ENCODE measurements at places on chromosomes 11 and 22.

- DNase-seq = no peak
Observed at GRCh38 chr11:96157517-96157873, 185.5 kb downstream of the MAML2 start.

GRCh38 chr11:12070446-12071267 is 39.7 kb upstream of the MICAL2 start:
- DNase-seq = no peak

DNA sequence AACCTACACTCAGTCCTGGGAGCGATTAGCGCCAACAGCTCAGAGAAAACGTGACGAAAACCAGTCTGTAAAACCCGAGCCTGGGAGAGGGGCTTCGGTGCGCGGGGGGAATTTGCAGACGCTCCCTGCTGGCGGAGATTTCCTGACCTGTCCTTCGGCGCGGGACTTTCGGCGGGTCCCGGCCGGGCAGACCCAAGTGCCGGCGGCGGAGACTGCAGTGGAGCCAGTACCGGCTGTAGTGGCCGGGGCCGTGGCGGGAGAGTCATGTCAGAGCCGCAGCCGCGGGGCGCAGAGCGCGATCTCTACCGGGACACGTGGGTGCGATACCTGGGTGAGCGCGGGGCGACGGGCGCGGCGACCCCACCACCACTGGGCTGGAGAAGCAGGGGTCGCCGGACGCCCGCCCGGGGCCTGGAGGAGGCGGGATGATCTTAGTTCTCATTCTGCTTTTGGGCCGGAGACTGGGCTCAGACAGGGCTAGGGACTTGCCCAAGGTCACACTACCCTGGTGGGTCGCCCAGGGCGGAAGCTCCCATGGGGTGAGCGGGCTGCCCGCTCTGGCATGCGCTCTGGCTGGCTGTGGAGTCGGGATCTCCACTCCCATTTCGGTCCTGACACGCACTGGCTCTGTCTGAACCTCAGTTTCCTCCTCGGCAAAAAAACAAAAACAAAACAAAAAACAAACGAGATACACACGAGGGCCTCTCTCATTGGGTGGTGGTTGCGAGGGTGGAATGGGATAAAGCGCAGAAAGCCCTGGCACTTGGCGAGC is at the start of gene MTFP1:
MTFP1 (plus strand) TSS at position 153 of the 772 bp plus-strand sequence; CDS start at position 265, 112 bp downstream.
- DNase-seq = peak; percentile 48

GRCh38 chr22:22164541-22165272 is 79.9 kb upstream of the VPREB1 start:
- DNase-seq = no peak

- DNase-seq = no peak
Observed at GRCh38 chr11:118397448-118397847, 4.0 kb upstream of the ATP5MG start.

DNA sequence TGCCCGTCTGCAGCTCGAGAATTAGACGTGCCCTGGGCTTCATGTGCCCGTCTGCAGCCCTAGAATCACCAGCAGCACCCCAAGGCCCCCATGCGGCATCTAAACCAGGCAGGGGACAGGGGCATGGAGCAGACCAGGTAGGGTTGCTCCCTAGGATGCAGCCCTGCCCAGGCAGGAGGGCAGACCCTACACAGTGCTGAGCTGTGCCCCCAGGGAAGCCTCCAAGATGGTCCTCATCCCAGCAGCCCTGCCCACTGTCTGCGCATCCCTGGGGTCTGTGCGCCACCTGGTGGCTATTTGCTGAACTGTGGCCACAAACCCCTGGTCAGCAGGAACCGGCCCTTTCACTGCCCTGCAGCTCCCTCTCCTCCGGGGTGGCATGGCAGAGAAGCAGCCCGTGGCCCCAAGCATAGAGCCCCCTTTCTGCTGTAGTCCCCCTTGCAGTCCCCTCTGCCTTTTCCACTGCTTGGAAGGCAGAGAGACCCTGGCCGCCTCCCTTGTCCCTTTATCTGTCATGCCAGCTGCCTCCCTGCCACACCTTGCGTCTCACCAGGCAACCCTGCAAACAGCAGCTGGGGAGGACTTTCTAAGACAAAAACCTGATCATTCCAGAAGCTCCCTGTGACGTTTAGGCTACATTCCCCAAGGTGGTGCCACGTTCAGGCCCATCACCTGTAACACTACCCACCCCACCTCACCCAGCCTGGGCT is 86.6 kb downstream of the KCNQ1 start:
- peak; percentile 26 for DNase-seq

DNA sequence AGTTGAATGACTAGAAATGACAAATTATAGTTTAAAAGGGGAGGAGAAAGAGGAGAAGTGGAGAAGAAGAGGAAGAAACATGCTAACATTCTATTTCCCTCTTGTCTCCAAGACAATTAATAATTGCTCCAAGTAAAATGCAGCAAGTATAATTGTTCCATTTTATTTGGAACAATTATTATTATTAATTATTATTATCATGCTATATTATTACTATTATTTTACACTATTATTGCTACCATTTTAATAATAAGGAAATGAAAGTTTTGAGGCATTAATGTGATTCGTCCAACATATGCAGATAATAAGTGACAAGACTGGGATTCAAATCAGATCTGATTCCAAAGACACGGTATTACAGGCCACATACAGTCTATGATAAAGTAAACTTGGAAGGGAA is 293.6 kb upstream of the ZC3H12C start:
- DNase-seq = no peak
